ENCODE measurements at places on chromosomes 12 and 14.

GRCh38 chr14:46051796-46052195, 599.8 kb downstream of the RPL10L start:
- DNase-seq = no peak

- peak; percentile 87 for DNase-seq
Measured at GRCh38 chr12:88035271-88035906, 6.2 kb upstream of the C12orf50 start.

DNA sequence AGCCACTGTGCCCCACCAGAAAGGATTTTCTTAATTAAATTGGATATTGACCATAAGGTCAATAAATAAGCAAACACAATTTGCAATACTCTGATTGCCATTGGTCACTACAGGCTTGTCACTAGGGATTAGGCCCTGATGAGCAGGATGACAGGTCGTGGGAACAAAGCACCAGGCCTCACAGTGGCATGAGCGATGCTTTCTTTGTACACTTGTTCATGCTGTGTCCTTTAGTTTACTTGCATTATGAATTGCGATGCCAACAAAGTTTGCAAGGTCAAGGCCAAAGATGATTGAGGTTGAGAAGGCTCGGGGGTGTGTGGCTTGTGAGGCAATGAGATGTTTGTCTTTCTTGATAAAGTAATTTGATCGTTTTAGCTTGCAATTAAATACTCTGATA, 136.0 kb downstream of the TTC8 start:
- no peak for DNase-seq

DNA sequence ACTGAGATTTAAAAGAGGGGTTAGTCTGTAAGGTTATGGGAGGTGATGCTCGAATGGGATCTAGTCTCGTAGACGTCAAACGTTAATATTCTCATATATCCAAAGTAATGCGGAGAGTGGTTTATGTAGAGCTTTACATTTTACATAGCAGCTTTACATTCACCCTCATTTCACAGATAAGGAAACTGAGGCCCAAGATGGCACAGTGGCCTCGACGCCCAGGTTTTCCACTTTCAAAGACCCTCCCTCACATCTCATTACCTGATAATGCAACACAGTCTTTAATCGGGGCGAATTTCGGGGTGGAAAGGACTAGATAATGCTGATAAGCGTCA, 450 bp upstream of the TDG start:
- no peak for DNase-seq

- no peak for DNase-seq
Measured at GRCh38 chr14:93320489-93320888, 12.3 kb downstream of the BTBD7 start.
